ENCODE measurements at places on chromosomes 4 and X. TPM values are rescaled to one million over a fixed set of nuclear protein-coding genes. Genes with fewer than 3 reads are reported as not detected.

The DGAT2L6 gene
- polyA plus RNA-seq = not detected

The PSAPL1 gene
- not detected for polyA plus RNA-seq

The FSTL5 gene
- polyA plus RNA-seq = not detected

The PNMA6A gene
- 0.37 TPM for polyA plus RNA-seq

The LUZP4 gene
- polyA plus RNA-seq = not detected

The STK32B gene
- polyA plus RNA-seq = 5.5 TPM

The DCAF12L2 gene
- polyA plus RNA-seq = not detected

The NKX3-2 gene
- 0.09 TPM for polyA plus RNA-seq

The UNC5C gene
- not detected for polyA plus RNA-seq

The APLN gene
- polyA plus RNA-seq = 0.72 TPM

The GLOD5 gene
- not detected for polyA plus RNA-seq

The BCOR gene
- 7.9 TPM for polyA plus RNA-seq

The PASD1 gene
- not detected for polyA plus RNA-seq

All from IMR-90 (cell line).